ENCODE measurements at places on chromosomes 6 and 20.

- no peak for DNase-seq
These were observed 14.2 kb downstream of the VEGFA start for GRCh38 chr6:43784049-43784855.

- DNase-seq, result no peak
These were observed 758.7 kb upstream of the MAN1A1 start for GRCh38 chr6:120108061-120108795.

DNA sequence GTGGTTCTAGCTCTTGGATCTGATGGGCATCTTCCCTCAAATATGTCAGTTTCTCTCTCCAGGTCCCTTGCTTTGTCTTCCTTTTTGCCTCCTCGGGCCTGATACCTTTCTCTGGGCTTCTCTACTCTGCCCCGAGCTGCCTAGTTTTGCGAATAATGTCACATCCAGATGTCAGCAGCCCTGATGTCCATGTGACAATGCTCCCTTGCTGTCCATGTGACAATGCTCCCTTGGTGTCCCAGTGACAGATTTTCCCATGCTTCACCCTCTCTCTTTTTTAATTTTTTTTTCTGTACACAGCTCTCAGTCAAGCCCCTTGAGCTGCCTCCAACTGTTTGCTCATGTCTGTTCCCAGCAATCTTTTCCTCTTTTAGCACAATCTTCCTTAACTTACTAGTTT lies 6.4 kb downstream of the TRAF3IP2 start:
- no peak for DNase-seq

- peak; percentile 78 for DNase-seq
These were observed 21.3 kb downstream of the TTPAL start for GRCh38 chr20:44496976-44497375.

GRCh38 chr6:12459945-12460661 lies 169.9 kb downstream of the EDN1 start:
- no peak for DNase-seq

GRCh38 chr6:84346372-84346771 lies 118.9 kb upstream of the CEP162 start:
- DNase-seq, result no peak

DNA sequence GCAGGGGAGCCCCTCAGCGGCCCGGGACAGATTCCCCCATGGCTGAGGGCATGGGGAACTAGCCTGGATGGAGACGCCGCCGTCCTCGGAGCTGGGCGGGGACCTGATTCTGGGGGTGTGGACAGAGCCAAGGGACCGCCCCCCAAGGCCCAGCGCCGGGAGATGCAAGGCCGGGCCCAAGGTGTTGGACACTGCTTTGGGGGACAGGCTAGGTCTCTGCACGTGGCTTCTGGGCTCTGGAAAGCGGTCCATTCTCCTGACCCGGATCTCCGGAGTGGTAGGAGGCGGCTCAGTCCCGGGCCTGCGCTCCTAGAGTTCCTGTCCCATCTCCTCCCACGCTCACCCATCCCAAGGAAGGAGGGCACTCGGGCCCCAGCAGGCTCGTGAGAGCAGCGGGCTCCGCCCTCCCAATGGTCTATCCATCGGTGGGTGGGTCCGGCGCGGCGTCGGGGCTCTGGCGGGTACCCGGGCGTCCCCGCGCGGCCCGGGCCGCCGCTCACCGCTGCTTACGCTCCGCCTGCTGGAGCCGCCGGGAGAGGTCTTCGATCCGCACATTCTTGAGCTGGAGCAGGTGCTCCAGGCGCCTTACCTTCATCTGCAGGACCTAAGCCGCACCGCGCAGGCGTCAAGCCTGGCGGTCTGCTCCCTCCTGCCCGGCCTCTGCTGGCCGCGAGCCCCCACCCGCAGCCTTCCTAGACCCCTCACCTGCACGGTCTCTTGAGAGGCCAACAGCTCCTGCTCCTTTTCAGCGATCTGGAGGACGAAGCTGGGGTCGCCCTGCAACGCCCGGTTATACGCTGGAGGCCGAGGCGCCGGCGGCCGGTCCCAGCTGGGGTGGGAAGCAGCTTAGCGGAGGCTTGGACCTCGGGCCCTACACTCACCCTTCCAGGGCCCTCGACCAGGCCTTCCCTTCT lies 3.3 kb downstream of the SPEF1 start:
- DNase-seq, result no peak

DNA sequence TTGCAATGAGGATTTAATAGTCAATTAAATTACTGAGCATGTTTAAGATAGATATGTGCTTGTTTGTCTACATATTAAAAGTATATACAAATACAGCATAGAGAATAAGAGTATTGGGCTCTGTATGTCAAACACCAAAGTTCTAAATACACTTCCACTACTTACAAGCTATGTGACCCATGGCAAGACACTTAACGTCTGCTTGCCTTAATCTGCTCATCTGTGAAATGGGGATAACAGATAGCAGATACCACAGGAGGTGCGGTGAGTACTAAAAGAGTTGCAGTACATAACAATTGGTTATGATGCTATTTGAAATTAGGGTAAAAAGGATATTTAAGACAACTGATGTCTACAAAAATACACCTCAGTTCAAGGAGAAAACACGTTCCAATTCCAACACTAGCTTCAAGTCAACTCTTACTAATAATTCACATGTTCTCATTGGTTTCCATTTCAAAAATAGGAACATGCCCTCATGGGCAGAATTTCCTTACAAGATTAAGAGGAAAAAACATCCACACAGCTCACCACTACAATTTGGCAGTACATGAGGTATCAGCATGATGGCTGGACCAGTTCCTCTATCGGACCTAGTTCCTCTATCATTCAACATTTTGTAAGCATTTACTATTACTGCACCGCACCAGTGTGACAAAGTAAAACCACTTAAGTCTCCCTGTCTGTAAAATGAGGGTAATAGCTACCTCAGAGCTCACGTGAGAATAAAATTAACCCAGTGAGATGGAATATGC lies 101.1 kb downstream of the SMLR1 start:
- DNase-seq, result no peak

DNA sequence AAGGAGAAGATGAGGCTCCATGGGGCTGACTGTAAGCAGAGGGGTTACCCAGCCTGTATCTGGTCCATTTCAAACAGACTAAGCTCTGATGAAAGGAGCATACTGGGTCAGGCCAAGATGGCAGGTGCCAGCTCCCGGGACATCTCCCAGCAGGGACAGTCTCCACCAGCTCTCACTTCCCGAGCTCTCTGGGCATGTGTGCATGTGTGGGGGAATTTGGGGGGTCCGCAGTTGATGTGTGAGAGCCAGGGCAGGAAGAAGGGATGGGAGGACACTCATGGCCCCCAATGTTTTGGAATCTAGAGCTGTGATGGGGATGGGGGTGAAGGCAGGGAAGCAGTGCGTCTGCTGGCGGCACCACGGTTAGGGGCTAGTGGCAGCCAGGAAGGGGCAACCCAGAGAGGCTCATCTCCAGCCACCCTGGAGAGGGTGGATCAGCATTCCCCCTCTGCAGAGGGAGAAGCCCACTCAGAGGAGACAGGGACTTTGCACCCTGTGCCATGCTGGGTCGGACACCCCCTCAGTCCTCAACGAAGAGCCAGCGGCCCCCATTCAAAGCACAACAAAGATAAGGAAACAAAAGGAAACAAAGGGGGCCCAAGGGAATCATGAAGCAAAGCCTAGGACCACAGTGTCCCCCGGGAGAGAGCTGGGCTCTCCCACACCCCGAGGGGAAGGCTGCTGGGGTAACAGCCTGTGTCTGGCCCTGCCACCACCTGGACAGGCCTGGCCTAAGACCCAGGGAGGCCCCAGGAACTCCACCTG lies 52.4 kb downstream of the DSTN start:
- DNase-seq, result no peak

- DNase-seq, result no peak
These were observed 38.8 kb downstream of the LYRM2 start for GRCh38 chr6:89599727-89600126.

DNA sequence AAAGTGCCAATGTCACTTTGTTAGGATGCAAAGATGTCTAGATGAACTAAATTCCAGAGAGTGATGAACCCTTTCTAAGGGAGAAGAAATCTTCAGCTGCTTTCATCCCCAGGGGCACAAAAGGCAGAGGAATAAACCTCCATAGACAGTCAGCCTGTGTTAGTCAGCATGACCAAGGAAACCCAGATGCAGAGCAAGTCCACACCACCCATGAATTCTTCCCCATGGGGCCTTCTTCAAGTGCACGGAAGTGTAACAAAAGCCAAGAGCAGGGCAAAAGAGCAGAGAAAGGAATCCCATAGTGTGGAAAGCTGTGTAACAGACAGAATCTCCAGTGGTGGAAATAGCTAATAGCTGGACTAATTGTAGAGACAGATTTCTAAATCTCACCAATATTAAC lies 50.0 kb downstream of the DCDC2 start:
- no peak for DNase-seq
